Peyer's patch (tissue), 4 donors: ENCODE measurements at places on chromosomes 16 and 17. TPM values are rescaled to one million over a fixed set of nuclear protein-coding genes. Genes with fewer than 3 reads are reported as not detected.

- DNase-seq: peak; percentile 26
These were observed 5.2 kb upstream of the GUCY2D start for GRCh38 chr17:7997186-7997585.

DNA sequence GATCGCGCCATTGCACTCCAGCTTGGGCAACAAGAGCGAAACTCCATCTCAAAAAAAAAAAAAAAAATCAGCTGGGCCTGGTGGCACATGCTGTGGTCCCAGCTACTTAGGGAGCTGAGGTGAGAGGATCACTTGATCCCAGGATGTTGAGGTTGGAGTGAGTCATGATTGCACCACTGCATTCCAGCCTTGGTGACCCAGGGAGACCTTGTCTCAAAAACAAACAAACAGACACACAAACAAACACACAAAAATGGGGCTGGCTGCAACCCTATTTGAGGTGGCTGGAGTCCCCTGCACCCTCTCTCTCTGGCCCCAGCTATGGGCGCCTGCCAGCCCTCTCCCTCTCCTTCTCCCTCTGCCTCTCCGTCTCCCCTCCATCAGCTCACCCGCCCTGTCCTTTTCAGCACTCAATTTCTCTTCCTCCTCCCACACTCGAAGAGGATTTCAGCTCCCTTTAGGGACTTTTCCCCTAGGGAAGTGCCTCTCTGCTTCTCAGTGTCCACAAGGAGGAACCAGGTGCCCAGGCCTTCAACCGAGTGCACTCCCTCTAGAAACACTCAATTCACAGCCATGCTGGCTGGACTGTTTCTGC, 17.5 kb upstream of the TFAP4 start:
- DNase-seq: no peak

- DNase-seq: no peak
These were observed 9.1 kb downstream of the CTCF start for GRCh38 chr16:67571464-67571863.

GRCh38 chr17:28295677-28296578, 23.1 kb upstream of the TMEM97 start:
- no peak for DNase-seq

DNA sequence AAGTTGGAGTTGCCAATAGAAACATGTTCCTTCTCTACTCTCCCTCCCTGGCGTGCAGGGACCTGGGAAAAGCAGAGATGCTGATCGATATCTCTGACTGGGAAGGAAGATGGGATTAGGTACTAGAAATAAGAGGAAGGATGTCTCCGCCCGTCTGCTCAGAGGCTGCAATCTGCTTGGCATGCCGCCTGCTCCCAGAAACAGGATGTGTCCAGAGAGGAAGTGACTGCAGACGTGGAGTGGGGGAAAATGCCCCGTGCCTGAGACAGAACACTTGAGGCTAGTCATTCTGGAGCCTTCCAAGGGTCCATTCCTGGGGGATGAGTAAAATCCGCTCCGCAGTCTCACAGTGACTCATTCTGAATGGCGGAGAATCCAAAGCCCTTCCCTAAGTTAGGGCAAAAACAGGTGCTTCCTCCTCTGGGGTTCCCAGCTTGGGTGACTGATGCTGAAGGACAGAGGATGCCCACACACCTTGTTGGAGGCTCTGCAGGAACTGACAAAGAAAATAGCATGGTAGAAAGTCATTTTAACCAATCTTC, 45.0 kb upstream of the SMURF2 start:
- DNase-seq: peak; percentile 95

DNA sequence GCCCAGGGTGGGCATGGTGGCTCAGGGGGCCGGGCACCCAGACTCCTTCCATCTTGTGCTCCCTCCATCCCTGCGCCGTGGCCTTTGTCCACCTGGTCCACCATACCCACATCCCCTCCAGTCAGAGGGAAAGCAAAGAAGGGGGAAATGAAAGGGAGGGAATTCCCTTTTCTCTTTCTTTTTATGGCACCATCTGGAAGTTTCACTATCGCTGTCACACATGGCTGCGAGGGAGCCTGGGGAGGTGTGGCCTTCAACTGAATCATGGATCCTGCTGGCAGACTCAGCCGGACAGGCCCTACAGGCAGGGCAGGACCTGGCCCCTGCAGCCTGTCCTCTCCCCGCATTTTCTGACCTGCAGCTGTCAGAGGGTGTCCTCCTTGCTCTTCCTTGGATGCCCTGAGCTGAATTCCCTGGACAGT, 6.2 kb downstream of the SLC12A3 start:
- DNase-seq: peak; percentile 69

DNA sequence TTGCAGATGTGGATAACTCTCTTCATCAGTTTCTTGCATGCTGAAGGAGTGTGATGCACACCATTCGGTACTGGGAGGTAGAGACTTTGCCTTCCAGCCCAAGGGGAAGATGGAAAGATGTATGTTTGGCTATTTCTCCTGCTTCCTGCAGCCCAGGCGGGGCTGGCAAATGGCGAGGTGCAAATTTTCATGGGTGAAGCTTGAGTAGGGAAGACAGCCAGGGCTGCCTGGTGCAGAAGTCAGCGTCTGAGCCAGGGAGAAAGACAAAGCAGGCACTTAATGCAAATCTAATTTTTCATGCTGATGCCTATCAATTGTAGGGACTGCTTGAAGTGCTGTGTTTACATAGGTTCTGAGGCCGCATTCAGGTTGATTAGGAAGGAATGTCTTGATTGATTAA, 384.7 kb upstream of the EEF2KMT start:
- no peak for DNase-seq

DNA sequence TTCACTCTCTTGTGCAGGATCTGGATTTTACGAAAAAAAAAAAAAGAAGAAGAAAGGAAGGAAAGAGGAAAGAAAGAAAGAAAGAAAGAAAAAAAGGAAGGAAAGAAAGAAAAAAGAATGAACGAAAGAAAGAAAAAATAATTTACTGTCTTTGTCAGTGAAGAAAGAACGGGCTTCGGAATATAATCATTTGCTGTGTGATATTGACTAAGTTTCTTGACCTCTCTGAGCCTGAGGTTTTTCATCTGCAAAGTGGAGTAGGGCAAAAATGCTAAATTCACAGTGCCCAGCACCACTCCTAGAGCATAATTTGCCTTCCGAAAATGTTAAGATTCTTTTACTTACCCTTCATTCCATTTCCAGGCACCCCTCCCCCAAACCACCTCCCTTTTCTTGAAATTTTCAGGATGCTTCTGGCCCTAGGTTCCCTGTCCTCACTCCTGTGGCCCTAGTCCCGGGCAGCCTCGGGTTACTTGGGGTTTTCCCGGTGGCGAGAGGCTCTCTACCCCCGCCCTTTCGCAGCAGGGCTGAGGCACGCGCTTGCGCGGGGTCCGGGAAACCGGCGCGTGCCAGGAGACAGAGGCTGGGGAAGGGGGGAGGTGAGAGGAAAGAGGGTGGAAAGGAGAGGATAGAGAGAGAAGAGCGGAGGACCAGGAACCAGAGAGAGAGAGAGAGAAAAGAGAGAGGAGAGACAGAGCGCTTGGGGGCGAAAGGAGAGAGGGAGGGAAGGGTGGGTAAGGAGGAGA, at the start of gene CNTNAP1:
CNTNAP1 (plus strand) TSS at position 556 of the 746 bp plus-strand sequence. CDS start 299 bp downstream, outside the sequence.
- no peak for DNase-seq

The HEATR9 gene
- total RNA-seq: not detected

The RAC3 gene
- total RNA-seq: 4.6 TPM

The RHBDF1 gene
- 58.6 TPM for total RNA-seq
